ENCODE measurements at places on chromosomes 1 and 21. TPM values are rescaled to one million over a fixed set of nuclear protein-coding genes. Genes with fewer than 3 reads are reported as not detected.

SERPINC1 gene
- total RNA-seq, result not detected

DNA sequence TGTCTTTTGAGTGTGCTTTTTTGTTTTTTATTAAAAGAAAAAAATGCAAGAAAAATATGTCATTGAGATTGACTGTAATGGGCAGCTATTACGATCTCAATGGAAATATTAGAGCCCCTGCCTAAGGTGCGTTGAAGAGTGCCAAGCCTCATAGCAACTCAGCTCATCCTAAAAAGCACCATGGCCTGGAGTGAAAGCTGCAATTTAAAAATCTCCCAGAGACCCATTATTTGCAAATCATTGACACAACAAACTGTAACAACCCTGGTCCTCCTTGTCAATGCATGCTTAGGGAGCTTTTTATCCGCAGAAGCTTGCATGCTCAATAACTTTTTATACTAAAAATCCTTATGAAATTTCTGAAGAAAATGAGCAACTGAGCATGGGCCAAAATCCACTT is 954.5 kb downstream of the ADGRL2 start:
- DNase-seq, result no peak

DNA sequence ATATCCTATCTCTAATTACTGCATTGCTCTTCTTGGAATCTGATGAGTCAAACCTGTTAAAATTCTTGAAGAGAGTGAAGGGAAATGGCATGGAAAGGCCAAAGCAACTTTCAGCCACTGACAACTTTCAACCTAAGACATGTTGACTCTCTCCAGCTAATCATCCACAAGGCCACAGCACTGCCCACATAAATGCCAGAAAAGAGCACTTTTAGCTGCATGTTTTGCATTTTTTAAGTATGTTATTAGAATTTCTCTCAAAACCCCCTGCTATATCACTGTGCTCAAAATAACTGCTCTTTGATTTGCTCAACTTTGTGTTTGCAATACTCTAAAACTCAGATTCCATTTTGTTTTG is 352.5 kb downstream of the ADGRL2 start:
- no peak for DNase-seq

FNDC10 gene
- 3.1 TPM for total RNA-seq

OR2L2 gene
- total RNA-seq, result 0.23 TPM

TSSK3 gene
- total RNA-seq, result 0.70 TPM

DNA sequence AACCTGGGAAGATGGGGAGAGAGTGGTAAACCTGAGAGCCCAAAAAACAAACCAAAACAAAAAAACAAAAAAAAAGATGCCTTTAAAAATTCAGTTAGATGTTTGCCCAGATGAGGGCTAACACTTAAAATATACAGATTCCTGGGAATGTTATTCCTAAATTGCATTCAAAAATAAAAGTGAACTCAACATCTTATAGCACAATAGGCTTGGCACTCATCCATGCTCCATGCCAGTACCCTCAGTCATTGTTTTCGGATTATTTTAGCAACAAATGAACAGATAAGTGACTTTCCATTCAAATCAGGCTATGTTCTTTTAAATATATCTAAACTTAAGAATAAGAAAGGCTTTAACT is 3.7 kb downstream of the ATP1A1 start:
- DNase-seq, result no peak

DNA sequence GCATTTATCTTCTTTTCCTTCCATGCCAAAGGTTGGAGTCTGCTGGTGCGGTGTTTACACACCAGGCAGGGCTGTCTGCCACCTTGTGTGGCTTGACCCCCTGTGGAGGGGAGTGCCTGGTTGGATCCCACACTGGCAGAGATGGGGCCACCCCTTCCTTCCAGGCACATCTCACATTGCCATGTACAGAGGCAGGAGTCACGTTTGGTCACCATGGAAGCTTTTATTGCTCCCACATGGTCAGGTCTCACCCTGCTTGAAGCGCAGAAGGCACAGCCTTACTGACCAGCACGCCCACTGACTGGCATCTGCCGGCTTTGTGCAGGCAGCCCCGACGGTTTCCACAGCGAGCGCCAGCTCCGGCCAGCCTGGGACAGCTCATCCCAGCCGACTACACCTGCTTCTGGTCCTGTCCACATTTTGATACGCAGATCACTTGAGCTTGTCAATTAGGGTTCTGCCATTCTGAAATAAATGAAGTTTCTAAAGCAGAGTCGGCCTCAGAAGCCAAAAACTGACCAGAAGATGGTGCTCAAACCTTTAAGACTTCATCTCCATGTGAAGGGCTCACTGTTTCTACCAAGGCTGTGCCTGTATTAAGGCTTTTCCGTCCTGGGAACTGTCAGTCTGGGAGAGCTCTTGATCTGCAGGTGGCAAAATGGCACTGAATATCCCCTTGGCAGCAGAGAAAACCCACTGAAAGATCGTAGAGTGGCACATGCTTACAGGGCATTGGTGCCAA is 35.6 kb upstream of the EPHA8 start:
- DNase-seq, result no peak

- no peak for DNase-seq
Observed at GRCh38 chr1:110048923-110049601, 14.6 kb downstream of the STRIP1 start.

Data from activated CD8-positive, alpha-beta memory T cell treated with anti-CD3 and anti-CD28 coated beads, Interleukin-2, amount 10 ng/mL, durations not matched to agents 7 days and 5 days (primary cell).